ENCODE measurements at places on chromosomes 7 and 10.
A peak's percentile ranks its signal among the peaks of the same experiment; 100 is the strongest.

DNA sequence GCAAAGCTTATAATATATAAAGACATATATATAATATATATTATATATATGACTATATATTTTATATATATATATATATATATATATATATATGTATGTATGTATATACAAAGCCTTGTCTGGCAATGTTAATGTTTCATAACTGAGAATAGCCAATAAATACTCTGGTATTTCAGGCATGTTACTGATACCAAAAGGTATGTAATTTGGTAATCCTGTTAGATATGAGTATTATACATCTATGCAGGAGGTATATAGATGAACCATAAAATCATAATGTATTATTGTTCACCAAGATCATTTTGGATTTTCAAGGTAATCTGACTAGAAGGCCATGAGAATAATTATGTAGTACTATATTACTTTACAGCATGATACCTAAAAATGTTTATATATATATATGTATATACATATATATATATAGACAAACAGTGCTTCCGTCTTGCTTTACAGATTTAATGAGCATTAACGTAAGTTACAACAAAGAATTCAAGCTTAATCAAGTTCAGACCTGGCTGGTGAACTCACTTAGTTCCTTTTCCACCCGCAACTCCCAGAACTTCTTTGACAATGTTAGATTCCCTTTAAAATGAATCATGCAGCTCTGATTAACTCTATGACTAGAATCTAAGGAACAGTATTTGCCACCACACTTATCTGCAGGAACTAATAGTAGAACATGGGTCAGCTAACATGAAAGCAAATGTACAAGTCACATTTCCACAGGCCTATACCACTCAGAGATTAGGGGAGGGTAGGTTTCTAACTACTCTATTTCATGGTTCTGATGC lies 82.7 kb downstream of the SLC25A13 start:
- DNase-seq, result no peak

DNA sequence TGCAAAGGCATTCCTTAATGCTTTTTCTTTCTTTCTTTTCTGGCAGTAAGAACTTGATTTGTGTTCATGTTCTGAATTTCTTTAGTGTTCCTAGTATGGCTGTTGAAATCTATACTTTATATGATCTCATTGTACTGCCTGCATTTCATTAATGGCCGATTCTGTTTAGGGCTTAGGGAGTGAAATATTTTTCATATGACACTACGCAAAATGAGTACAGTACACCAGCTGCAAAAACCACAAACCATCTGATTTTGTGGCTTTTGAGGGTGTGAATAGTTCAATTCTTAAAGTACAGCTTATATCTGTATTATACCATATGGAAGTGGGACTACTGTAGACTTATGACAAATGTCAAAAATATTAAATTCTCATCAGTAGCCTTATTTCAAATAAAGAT lies 69.1 kb upstream of the FOXP2 start:
- DNase-seq, result peak; percentile 94

- no peak for DNase-seq
These were observed 19.6 kb upstream of the GIMAP2 start for GRCh38 chr7:150665896-150666295.

- DNase-seq, result no peak
These were observed 105.7 kb downstream of the CDK14 start for GRCh38 chr7:90701771-90702170.

GRCh38 chr10:78626471-78626870 lies 442.3 kb upstream of the ZMIZ1 start:
- DNase-seq, result no peak

- peak; percentile 98 for DNase-seq
These were observed 31.5 kb upstream of the SMNDC1 start for GRCh38 chr10:110336111-110336721.

- no peak for DNase-seq
These were observed 390.0 kb upstream of the MKI67 start for GRCh38 chr10:128516180-128516579.

- no peak for DNase-seq
These were observed 427.6 kb downstream of the THSD7A start for GRCh38 chr7:11404355-11404754.

- no peak for DNase-seq
These were observed at the start of gene SYCE1 for GRCh38 chr10:133565441-133566294. TSS of gene SYCE1 (minus strand) at chr10:133565583. CDS start at chr10:133565529, 54 bp downstream.

DNA sequence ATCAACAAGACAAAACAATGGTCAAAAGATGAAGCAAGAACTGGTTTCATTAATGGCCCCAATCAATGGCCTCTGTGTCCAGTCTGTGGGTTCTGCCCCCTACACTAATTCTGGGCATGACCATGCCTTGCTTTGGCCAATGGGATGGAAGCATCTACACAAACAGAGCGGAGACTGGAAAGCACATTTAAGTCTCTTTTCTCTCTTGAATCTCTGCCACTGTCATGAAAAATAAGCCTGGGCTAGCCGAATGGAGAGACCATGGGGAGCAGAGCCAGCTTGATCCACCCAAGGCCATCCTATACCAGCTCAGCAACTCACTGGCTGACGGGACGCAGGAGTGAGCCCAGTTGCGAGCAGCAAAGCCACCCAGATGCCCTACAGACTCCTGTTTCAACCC lies 30.9 kb downstream of the ANKRD16 start:
- no peak for DNase-seq

- DNase-seq, result no peak
These were observed 252.2 kb upstream of the PLXNA4 start for GRCh38 chr7:132828502-132828901.

DNA sequence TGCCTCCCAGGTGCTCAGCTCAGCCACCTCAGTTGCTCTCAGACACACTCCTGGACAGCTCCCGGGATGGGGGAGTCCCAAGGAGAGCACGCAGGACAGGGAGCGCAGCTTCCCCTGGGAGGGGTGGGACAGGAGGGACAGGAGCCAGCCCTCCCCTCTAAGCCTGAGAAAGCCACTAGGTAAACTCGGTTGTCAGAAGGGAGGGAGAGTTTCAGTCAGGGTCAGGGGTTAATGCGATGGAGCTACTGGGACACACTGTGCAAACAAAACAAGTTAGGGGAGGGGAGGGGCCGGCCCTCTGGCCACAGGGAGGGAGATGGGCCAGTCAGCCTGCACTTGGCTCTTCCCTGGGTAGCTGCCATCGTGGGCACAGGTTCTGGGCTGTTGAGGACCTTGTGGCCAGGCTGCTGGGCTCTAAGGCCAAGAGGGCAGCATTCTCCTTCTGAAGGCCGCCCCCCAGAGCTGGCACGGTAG lies 31.1 kb downstream of the KAZALD1 start:
- no peak for DNase-seq

DNA sequence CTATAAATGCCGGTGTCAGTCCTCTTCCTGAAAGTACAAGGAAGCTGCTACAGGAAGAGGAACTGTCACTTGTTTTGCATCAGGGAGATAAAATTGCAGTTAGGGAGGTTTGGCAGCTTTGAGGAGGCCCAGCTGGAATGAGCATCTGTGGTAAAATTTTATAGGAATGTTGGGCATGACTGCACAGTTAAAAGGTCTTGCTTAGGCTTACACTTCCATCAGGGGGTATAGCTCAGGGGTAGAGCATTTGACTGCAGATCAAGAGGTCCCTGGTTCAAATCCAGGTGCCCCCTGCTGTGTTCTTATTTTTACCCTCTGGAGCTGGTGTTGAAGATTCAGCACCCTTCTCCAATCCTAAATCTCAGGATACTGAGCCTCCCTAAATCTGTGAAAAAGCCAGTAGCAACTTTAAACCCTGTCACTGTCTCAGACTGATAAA lies 65.9 kb downstream of the ZNF467 start:
- DNase-seq, result no peak

All from fibroblast of skin of right quadriceps (primary cell).